ENCODE measurements at places on chromosomes 6 and 20.

DNA sequence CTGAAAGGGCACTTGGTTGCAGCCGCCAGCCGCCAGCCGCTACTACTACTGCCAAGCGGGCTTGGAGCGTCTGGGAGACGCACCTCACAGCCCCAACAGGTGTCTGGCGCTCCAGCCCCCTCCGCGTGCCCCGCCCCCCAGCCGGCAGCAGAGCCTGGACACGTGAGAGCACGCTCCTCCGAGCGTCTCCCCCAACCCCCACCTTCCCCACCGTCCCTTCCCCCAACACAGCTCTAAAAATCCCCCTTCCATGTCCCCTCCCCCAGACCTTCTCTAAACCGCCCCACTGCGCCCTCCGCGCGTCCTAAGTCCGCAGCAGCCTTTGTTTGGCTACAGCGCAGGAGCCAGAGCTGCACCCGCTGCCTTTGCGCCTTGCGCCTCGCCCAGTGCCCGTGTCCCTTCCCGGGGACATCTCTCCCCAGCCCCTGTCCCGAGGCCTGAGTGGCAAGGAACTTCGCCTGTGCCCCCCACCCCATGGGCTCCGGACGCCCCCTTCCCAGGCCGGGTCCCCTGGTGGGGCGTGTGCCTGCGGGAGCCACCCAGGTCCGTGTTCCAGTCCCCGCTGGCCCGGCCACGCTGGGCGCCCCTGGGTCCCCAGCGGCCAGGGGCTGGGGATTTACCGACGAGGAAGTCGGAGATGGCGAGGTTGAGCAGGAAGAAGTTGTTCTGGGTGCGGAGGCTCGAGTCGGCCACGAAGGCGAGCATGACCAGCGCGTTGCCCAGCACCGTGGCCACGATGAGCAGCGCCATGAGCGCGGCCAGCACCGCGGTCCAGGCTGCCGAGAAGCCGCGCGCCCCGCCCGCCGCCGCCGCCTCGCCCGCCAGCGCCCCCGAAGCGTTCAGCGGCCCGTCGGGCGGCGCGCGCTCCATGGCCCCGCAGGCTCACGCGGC, 732 bp downstream of the HRH3 start:
- DNase-seq = no peak

DNA sequence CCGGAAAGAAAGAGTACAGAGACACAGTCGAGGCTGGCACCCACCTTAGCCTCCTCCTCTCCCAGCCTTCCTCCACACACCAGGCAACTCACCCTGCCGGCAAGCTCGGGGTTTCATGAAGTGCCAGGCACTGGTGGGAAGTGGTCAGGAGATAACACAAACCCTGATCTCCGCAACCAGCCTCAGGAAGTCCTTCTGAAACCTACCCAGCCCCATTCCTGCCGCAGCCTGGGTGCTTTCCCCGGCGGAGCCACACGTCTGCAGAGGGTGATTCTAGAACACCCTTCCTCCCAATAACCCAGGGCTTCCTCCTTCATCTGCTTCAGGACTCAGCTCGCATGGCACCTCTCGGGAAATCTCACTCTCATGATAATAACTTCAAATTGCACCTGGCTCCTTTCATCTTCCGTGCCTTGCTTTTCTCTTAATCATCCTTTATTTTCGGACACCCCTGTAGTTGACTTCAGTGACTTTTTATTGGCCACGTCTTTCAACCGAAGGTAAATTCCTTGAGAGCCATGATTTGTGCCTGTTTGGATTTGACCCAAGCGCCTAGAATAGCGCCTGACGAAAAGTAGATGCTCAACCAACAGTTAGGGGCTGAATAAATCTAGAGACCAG, 8.7 kb upstream of the HLA-E start:
- no peak for DNase-seq

- peak; percentile 48 for DNase-seq
These were observed 16.1 kb upstream of the APMAP start for GRCh38 chr20:25008388-25009217.

- DNase-seq = no peak
These were observed 33.1 kb upstream of the SMLR1 start for GRCh38 chr6:130794010-130794697.

DNA sequence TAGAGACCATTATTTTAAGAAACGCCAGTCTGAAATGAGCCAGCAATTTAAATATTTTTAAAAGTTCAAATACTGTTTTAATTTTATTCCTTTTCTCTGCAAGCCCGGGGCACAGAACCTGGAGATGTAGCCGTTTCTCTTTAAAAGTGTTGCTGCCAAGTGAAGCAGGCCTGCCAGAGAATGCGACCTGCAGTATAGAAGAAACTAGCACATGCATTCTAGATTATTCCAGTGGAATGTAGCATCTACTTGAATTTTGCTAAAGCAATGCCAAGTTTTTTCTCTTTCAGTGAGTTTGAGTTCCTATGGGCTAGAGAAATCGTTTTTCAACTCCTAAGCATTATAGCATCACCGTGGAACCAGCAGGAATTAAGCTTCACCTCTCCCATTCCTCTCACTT, 101.3 kb downstream of the QRSL1 start:
- no peak for DNase-seq

DNA sequence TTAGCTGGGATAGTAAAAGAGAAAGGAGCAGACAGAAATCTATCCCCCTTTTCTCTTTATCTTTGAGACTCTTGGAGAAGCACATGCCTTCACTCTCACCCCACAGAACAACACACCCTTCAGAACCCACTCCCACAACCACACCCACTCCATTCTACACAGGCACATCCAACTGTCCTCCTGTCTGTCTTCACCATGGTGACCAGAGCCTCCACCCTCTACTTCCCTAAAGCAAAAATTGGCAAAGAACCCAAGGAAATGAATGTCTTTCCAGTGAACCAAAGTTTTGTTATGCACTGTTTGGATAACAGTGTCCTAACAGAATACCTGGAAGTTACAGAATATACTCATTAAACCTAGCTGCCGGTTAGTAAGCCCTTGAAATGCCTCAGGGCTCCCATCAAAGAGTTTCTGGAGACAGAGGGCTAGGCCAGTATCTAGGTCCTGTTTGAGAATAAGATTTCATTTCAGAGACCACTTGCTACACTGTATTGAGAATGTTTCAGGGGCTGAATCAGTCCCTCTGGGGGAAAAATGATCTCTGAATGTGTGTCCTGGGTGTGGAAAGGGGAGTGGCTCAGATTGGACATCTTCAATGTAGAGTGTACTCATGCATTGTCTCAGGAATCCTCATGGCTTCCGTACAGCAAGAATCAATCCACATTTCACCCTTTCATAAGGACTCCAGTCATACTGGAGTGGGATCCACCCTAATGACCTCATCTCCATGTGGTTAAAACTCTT, 101.1 kb downstream of the LY86 start:
- no peak for DNase-seq

DNA sequence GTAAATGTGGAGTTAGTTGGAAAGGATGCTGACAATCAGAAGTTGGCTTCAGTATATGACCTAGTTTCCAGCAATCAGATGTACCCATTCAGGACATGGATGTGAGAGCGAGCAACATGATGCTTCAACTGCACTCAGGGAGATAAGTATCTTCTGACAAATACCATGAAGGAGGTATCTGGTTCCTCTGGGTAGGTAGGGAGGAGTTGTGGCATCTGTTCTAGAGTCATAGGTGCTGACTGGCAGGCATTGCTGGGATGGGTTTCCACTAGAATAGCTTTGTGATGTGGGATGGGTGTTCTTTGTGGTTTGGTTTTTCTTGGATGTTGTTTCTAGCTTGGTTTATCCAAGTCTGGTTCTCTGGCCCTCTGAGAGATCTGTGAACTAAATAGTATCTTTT, 3.9 kb upstream of the REV3L start:
- no peak for DNase-seq

DNA sequence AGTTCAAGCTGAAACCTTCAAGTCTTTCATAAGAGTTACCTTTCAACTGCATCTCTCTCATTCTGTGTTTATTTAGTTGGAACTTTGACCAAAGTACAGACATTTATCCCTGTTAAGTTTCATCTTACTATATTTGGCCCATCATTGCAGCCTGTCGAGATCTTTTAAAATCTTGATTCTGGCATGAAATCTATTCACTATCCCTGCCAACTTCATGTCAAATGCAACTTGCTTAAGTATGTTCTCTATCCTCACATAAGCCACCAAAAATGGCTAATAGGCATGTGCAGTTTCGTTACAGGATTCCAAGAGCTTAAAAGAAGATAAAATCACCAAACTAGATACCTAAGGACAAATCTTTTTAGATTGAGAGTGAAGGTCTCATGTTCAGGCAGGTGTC, 117.5 kb upstream of the KCNQ5 start:
- no peak for DNase-seq

DNA sequence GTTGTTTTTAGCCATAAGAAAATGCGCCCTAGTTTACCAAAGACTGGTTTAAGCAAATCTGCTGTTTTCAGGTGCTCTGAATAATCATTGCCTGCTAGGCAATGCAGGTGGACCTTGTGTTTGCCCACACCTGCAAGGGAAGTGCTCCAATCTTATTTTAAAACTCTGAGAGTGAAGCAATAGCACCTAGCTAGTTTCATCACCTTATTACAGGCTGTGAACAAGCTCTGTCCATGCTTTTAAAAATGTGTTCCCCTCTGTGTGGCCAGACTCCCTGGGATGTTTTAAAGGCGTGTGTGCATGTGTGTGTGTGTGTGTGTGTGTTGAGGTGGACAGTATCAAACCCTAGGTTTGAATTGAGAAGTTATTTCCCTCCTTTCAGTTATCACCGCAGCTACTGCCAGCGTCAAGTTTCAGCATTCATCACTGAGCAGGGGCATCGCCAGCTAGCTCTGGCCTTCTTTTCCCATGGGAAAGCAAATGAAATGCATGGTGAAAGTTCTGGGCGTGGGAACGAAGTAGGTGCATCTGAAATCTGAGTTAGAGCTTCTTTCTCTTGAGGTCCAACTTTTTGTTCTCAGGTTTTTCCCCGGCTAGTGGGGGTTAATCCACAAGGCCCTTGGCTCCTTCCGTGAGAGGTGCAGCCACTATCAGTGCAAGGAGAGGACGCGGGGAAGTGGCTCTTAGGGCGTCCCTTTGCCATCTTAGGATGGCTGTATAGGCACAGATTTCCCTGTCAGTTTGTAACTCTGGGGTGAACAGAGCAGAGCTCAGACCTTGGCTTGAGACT, 30.8 kb downstream of the DUSP22 start:
- peak; percentile 24 for DNase-seq

GRCh38 chr20:13455713-13456112, 183.0 kb downstream of the TASP1 start:
- no peak for DNase-seq

- DNase-seq = no peak
These were observed 542 bp upstream of the AFG1L start for GRCh38 chr6:108294297-108294726.

GRCh38 chr6:98942263-98942803, 5.4 kb downstream of the FBXL4 start:
- DNase-seq = no peak

DNA sequence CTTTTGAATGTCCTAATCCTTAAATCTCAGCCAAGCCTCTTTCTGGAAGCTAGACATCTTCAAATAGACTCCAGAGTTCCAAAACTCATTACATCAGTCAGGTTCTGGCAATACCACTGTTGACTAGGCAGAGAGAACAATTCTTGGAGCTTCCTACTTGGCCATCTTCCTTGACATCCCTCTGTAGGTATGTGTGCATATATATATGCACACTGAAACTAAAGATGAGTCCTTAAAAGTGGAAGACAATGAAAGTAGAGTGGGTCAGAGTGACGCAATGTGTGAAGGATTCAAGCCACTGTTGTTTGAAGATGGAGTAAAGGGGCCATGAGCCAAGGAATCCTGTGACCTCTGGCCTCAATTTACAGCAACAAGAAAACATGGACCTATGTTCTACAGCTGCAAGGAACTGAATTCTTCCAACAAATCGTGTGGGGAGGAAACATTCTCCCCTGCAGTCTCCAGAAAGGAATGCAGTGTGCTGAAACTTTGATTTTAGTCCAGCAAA, 18.7 kb upstream of the DUSP22 start:
- DNase-seq = no peak

- no peak for DNase-seq
These were observed 72.5 kb downstream of the FLRT3 start for GRCh38 chr20:14264869-14265268.

- no peak for DNase-seq
These were observed 6.2 kb downstream of the DYNLT1 start for GRCh38 chr6:158638324-158638854.

DNA sequence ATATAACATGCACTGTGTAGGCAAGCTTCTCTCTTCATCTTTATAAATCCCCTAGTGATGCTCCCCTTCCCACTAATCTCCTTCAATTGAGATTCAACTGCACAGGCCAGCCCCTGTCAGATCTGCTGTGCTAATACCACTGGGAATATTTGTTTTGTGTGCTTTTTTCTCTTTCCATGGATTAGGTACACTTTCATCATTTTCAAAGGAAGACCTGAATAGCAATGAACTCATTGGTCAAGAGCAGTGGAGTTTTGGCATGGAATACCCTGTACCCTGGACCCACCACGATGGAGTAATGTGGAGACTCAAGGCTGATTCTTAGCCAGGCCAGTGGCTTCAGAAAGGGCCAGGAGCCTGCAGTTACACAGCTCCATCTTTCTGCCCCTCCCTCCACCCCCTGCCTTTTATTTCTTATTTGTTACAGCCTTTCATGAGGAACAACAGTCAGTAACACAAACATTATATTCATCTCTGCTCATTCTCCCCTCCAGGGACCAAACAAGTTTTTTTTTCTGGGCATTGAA, 75.4 kb upstream of the KCNG1 start:
- no peak for DNase-seq

GRCh38 chr6:110529355-110529754, 52.9 kb upstream of the SLC22A16 start:
- no peak for DNase-seq

GRCh38 chr6:141265756-141266623, 866.7 kb upstream of the GJE1 start:
- no peak for DNase-seq

DNA sequence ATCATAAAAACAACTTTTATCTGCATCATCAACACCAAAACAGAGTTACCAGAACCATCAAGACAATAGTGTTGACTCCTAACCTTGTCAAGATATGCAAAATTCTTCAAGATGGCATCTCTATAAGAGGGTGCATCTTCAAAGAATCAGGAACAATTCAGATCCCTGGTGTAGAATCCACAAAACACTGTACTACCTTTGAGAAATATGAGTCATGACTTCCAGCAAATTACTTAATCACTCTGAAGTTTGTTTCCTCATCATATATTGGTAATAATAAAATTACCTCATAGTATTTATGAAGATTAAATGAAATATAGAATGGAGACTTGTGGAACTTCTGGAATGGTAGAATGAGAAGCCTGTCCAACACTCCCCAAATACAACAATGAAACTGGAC, 221.3 kb upstream of the SUPT3H start:
- no peak for DNase-seq

- DNase-seq = no peak
These were observed 12.8 kb downstream of the AK9 start for GRCh38 chr6:109678240-109678639.

- DNase-seq = no peak
These were observed 7.5 kb downstream of the HSPA12B start for GRCh38 chr20:3739926-3740451.

Data from Peyer's patch (tissue), 4 donors.